ENCODE measurements at places on chromosomes 5 and 9. TPM values are rescaled to one million over a fixed set of nuclear protein-coding genes. Genes with fewer than 3 reads are reported as not detected.

- H3K27ac ChIP-seq = no peak overlapping the region
- no peaks in the 10 kb centered on the region for H3K27me3 ChIP-seq
- no peak overlapping the region for H3K4me3 ChIP-seq
- DNase-seq = no peak
- H3K36me3 ChIP-seq = no peaks in the 10 kb centered on the region
These were observed 99.4 kb upstream of the C9orf72 start for GRCh38 chr9:27672718-27673117.

- H3K4me1 ChIP-seq = no peaks in the 10 kb centered on the region
- H3K27me3 ChIP-seq = no peaks in the 10 kb centered on the region
- DNase-seq = no peak
- H3K4me3 ChIP-seq = no peak overlapping the region
These were observed 20.8 kb upstream of the CTNNA1 start for GRCh38 chr5:138732466-138732865.

DNA sequence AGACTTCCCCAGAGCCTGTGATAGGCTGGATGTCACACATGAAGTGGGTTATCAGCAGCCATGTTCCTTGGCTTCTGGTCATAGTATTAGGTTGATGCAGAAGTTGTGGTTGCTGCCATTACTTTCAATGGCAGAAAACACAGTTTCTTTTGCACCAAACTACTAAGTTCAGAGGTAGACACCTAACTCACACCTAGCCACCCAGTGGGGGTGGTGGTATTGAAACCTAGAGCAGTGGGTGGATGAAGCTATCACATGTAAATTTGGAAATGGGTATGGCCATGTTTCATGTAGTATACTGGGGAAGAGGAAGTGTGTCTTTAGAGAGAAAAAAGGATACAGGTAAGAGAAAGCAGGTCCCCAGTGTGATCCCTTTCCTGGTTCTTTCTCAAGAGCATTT, 347.9 kb upstream of the SEMA6A start:
- DNase-seq = no peak
- no peaks in the 10 kb centered on the region for H3K4me1 ChIP-seq
- no peaks in the 10 kb centered on the region for H3K27me3 ChIP-seq
- no peaks in the 10 kb centered on the region for H3K36me3 ChIP-seq
- H3K27ac ChIP-seq = no peak overlapping the region

OLFML2A gene
- 39.3 TPM for total RNA-seq

PDLIM7 gene
- total RNA-seq = 118 TPM

- no peak overlapping the region for H3K4me3 ChIP-seq
- H3K4me1 ChIP-seq = peaks cover 10% of the 10 kb centered on the region
- no peak for DNase-seq
These were observed 116.0 kb downstream of the GOLPH3 start for GRCh38 chr5:32058101-32058500.

- H3K27ac ChIP-seq = no peak overlapping the region
- H3K4me3 ChIP-seq = no peak overlapping the region
- no peaks in the 10 kb centered on the region for H3K4me1 ChIP-seq
- no peak for DNase-seq
These were observed 23.3 kb downstream of the C5 start for GRCh38 chr9:121026768-121027167.

GRCh38 chr5:175826980-175827379, 44.4 kb upstream of the CPLX2 start:
- no peak overlapping the region for H3K27ac ChIP-seq
- DNase-seq = no peak
- H3K36me3 ChIP-seq = no peaks in the 10 kb centered on the region
- H3K27me3 ChIP-seq = no peaks in the 10 kb centered on the region
- H3K4me1 ChIP-seq = no peaks in the 10 kb centered on the region

Data from vagina (tissue), 2 donors.